ENCODE measurements at places on chromosomes 2 and 18.

GRCh38 chr18:8556424-8556823 is 52.8 kb upstream of the RAB12 start:
- DNase-seq = no peak

GRCh38 chr2:50564766-50565165 is 467.2 kb downstream of the NRXN1 start:
- DNase-seq = no peak

- no peak for DNase-seq
Measured at GRCh38 chr18:56152551-56153310, 485.7 kb downstream of the TXNL1 start.

DNA sequence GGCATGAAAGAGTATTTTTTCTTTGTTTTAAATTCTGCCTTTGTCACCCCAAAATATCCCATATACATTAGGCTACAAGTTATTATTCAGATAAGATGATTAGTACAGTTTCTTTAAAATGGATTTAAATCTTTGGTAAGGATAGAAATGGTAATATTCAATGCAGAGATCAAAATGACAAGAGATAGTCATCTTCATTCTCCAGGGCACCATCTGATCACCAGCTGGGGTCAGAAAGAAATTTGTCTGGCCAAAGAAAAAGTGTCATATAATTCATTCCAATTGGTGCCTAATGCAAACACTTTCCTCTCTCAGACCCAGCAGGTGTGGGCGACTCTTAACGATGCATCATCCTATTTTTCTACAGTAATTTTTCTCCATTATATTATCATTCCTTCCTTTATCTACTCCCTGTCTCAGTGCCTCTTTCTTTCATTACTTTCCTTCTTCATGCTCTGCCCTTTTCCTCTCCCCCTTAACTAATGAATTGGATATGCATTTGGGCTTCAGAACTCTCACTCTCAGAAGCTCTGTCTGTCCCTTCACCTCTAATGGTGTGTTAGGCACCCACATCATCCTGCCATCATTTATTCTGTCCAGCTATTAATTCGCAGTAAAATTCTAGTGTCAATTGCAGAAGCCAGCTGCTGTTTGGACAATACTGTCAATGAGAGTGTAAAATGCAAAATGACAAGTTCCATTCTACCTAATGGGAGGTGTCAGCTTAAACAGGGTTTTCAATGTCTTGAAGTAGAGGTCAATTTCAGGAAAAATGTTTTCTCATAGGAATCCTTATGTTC is 570.5 kb downstream of the TDRD15 start:
- no peak for DNase-seq

DNA sequence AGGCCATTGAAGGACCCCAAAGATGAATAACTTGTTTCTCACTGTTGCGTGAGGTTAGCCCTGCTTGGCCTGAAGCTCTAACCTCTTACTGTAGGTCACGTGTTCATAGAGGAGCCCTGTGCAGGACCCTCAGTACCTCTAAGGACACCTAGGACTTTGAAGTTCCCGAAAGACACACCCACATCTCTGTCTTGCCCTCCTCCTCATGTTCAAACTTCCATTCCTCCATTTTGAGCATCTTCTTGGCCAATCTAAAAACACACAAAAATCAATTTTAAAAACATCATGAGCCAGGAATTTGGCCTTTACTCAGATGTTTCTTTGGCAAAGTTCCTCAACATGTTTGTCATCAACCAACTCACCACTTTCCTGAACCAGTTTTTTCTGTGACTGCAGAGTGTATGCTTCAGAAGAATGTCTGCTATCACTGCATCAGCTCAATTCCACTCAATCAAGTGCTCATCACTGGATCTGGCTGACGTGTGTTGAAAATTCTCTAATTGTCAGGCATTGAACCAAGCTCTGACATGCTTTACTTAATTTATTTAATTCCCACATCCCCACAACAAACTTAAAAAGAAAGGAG is 101.6 kb downstream of the AP1S3 start:
- no peak for DNase-seq

- no peak for DNase-seq
Measured at GRCh38 chr2:207791579-207792243, 22.0 kb upstream of the FZD5 start.

DNA sequence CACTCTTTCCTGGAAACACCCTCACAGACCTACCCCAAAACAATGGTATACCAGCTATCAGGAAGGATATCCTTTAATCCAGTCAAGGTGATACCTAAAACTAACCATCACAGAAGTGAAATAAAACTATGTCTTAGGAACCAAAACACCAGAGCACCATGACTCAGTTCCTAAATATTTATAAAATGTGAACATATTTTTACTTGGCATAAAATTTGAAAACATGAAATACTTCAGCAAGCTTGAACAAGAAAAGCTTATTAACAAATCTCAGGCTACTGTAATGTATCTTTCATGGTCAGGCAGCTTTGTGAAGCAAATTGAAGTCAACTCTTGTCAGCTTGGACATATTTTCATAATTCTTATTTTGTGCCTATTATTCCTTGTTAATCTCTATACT is 440.8 kb upstream of the CDH20 start:
- DNase-seq = no peak

- no peak for DNase-seq
Measured at GRCh38 chr18:2935438-2936192, 77.3 kb downstream of the LPIN2 start.

GRCh38 chr18:49849331-49850217 is 36.2 kb upstream of the ACAA2 start:
- DNase-seq = no peak

DNA sequence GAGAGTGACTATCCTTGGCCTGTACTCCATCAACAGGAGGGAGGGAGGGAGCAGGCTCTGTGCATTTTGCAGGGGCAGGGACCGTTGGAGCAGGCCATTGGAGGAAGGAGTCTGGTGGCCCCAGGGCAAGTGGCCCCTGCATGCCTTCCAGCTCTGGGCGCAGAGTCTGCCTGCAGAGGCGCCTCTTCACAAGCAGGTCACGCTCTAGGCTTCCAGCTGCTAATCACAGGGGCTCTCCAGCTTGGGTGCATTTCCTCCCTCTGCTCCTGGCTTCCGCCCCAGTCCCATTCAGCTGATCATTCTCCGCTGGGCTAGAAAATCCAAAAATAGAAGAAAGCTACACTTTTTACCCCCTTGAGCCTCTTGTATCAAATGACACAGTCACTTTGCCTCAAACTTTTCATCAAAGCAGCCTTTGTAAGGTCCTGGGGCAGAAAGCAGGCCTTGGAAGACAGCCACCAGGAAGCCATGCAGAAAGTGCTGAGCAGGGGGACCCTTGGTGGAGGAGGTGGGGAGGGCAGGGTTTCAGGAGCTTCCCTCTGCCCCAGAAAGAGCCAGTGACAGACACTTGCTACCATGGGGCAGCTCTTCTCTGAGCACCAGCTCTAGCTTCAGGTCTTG is 11.3 kb downstream of the TMEM247 start:
- DNase-seq = no peak

- DNase-seq = no peak
Measured at GRCh38 chr18:3115447-3116030, 102.6 kb upstream of the LPIN2 start.

GRCh38 chr18:59833785-59834184 is 66.0 kb upstream of the PMAIP1 start:
- no peak for DNase-seq

DNA sequence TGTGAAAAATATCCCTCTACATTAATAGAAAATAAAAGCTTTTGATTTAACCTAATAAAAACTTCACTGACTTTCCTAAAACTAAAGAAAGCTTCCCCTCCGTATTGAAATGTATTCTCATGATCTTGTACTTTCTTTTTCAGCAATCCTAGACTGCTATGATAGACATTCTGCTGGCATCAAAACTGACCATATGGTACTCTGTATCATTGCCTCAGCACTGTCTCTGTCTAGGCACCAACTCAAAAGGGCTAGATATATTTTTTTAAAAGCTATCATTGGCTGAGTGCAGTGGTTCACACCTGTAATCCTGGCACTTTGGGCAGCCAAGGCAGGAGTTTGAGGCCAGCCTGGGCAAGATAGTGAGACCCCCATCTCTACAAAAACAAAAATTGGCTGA is 32.9 kb downstream of the CDKL4 start:
- no peak for DNase-seq

- no peak for DNase-seq
Measured at GRCh38 chr18:28963481-28963880, 786.6 kb upstream of the CDH2 start.

DNA sequence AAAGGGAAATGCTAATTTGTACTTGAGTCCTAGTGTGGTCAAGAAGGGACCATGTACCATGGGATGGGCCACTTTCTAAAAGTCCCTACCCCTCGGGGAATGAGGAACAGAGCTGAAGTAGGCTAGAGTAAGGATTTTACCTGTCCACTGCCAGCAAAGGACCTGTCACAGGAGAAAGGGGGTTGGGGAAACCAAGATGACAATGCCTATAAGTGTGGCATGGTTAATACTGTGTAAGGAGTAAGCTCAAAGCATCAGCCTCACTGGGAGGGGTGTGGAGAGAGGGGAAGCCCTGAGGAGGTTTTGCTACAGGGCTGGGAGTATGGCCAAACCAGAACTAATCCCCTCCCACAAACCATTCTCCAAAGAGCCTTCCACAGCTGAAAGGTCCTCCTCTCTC is 15.8 kb downstream of the GKN2 start:
- no peak for DNase-seq

GRCh38 chr2:11122380-11122779 is 32.9 kb upstream of the SLC66A3 start:
- no peak for DNase-seq

- DNase-seq = no peak
Measured at GRCh38 chr2:197960786-197961185, 156.4 kb downstream of the PLCL1 start.

DNA sequence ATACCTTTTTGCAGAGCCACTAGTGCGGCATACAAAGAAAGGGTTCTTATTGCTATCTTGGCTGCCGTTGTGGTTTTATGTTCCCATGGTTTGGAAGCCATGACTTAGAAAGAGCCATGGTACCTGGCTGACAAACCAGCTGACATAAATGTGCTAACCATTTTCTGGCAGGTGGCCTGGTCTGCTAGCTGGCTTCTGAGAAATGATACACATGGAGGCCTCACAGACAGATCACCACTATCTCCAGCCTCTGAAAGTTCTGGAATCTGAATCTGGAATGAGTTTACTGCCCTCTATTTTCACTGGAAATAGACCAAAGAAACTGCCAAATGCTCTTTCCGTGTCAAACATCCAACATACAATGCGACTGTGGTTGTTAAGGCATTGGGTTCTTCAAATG is 123.7 kb downstream of the QPCT start:
- no peak for DNase-seq

- no peak for DNase-seq
Measured at GRCh38 chr2:148602885-148603561, 41.5 kb upstream of the EPC2 start.
